Vagina (tissue), 2 donors: ENCODE measurements at places on chromosomes 3 and 15. TPM values are rescaled to one million over a fixed set of nuclear protein-coding genes. Genes with fewer than 3 reads are reported as not detected.

DNA sequence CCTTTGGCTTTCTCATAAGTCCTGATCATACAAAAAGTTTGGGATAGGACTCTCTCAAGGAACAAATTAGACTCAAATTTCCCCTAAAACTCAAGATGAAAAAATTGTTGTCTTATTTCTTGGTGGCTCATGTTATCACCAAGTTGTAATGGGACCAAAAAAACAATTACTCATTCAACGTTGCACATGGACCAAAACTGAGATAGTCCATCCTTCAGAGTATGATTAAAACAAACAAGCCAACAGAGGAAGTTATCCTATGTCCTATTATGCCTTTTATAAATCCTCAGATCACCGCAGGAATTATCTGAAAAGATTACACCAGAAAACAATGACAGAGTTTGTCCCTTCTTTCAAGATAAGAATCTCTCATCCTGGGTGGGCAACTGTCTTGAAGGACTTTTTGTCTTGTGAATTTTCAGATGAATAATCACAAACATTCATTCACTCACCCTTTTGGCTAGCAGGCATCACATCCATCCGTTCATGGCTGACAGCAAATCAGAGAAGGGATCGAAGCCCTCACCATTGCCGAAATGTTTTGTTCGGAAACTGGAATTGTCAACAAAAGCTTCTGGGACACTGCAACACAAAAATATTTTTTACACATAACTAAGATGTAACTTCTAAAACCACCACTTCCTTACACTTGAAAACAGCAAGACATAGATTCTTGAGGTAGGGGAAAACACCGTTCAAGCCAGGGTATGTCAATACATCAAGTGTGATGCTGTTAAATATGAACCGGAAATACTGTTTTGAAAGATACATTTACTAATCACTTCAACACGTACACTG is 90.4 kb downstream of the FOXP1 start:
- H3K36me3 ChIP-seq, result no peaks in the 10 kb centered on the region
- no peak for DNase-seq
- no peaks in the 10 kb centered on the region for H3K27me3 ChIP-seq
- H3K4me1 ChIP-seq, result peaks cover 26% of the 10 kb centered on the region
- no peak overlapping the region for H3K4me3 ChIP-seq

DNA sequence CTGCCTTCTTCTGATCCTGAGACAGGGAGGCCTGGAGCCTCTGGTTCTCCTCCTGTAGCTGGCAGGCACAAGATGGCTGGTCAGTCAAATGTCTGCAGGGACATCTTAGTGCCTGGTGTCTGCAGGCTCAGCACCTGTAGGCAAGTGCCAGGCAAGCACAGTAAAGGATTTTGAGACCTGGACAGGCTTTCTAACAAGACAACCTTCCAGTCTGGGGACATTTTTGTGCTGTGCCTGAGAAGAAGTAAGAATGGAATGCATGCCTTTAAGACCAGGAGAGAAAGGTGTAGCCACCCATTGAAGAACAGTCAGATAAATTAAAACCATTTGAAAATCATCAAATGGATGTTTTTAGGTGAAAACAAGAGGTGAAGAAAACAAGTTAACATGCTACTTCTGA is 31.2 kb downstream of the DZIP1L start:
- H3K36me3 ChIP-seq, result no peaks in the 10 kb centered on the region
- H3K27ac ChIP-seq, result no peak overlapping the region
- H3K4me3 ChIP-seq, result no peak overlapping the region
- H3K27me3 ChIP-seq, result no peaks in the 10 kb centered on the region

GRCh38 chr3:35746492-35746891 is 107.2 kb downstream of the ARPP21 start:
- no peak overlapping the region for H3K4me3 ChIP-seq
- no peaks in the 10 kb centered on the region for H3K4me1 ChIP-seq
- H3K27me3 ChIP-seq, result no peaks in the 10 kb centered on the region

The YEATS2 gene
- 23.8 TPM for total RNA-seq

- H3K4me3 ChIP-seq, result peak overlapping the region; percentile 42
- peak overlapping the region; percentile 79 for H3K27ac ChIP-seq
- no peaks in the 10 kb centered on the region for H3K36me3 ChIP-seq
- peaks cover 43% of the 10 kb centered on the region for H3K4me1 ChIP-seq
Measured at GRCh38 chr3:33658991-33659848, 58.8 kb downstream of the CLASP2 start.

The CKMT1A gene
- total RNA-seq, result 37.6 TPM

The CELSR3 gene
- 2.2 TPM for total RNA-seq

GRCh38 chr3:19920401-19921080 is 13.5 kb downstream of the EFHB start:
- H3K27me3 ChIP-seq, result no peaks in the 10 kb centered on the region
- no peaks in the 10 kb centered on the region for H3K4me1 ChIP-seq
- no peaks in the 10 kb centered on the region for H3K36me3 ChIP-seq

DNA sequence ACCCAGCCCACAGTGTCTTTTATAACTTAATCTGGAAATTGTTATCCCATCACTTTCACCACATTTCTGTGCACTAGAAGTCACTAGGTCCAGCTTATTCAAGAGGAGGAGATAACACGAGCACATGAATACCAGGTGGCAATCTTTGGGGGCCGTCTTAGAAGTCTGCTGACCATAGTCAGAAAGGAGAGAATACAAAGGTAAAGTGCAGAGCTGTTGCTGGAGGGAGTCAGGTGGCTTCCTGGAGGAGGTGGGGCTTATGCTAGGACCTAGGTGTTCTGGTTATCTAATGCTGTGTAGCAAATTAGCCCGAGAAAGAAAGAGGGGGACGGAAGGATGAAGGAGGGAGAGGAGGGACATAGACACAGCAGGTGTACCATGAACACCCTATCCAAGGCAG is 46.5 kb downstream of the SLC6A20 start:
- no peaks in the 10 kb centered on the region for H3K4me1 ChIP-seq
- H3K4me3 ChIP-seq, result no peak overlapping the region
- no peak for DNase-seq

- H3K4me1 ChIP-seq, result peaks cover 18% of the 10 kb centered on the region
- DNase-seq, result no peak
- H3K27ac ChIP-seq, result no peak overlapping the region
- H3K27me3 ChIP-seq, result no peaks in the 10 kb centered on the region
- no peak overlapping the region for H3K4me3 ChIP-seq
- H3K36me3 ChIP-seq, result no peaks in the 10 kb centered on the region
Measured at GRCh38 chr3:12870942-12871341, 29.6 kb upstream of the RPL32 start.

DNA sequence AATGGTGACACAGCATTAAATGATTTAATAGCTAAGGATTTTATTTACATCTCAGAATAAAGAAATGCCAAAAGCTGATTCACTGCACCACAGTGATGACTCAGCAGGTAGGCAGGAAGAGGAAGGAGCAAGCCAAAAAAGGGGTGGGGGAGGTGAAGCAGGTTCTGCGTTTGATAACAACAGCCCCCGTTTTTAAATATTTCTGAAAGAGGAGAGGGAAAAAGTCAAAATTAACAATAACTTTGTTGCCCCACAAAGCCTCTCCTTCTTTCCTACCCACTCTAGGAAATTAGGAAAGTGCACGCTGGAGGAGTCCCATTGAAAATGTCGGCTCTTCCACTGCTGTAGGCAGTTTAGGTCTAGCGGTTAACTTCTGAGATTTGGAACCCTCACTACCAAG is 9.9 kb upstream of the CCDC54 start:
- H3K36me3 ChIP-seq, result no peaks in the 10 kb centered on the region
- no peak for DNase-seq
- no peaks in the 10 kb centered on the region for H3K27me3 ChIP-seq
- no peak overlapping the region for H3K4me3 ChIP-seq
- H3K27ac ChIP-seq, result no peak overlapping the region
- no peaks in the 10 kb centered on the region for H3K4me1 ChIP-seq

The FHIT gene
- total RNA-seq, result 7.9 TPM

DNA sequence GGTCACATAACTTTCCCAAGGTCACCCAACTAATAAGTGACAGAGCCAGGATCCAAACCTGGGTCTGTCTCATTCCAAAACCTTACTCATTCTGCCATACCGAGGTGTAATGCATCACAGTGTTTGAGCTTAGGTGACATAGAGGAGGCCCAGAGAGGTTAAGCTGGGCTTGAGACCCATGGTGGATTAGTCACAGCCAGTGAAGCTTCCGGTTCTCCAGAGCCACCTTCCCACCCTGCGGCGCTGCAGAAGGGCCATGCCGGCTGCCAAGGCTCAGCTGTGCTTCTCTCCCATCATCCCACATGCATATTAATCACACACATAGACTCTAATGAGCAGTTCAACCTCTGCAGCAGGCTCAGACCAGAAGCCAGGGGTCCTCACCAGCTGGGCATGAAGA is 42.2 kb downstream of the SPSB4 start:
- no peak overlapping the region for H3K27ac ChIP-seq
- no peaks in the 10 kb centered on the region for H3K4me1 ChIP-seq
- H3K36me3 ChIP-seq, result no peaks in the 10 kb centered on the region
- no peaks in the 10 kb centered on the region for H3K27me3 ChIP-seq
- DNase-seq, result no peak
- no peak overlapping the region for H3K4me3 ChIP-seq

The OIP5 gene
- not detected for total RNA-seq

The RLBP1 gene
- not detected for total RNA-seq

The DNAH12 gene
- total RNA-seq, result 0.25 TPM
